GDM1 (cell line): ENCODE measurements at places on chromosomes 11 and 22.

GRCh38 chr11:62671236-62671607 lies 251 bp upstream of the UQCC3 start:
- DNase-seq = no peak

DNA sequence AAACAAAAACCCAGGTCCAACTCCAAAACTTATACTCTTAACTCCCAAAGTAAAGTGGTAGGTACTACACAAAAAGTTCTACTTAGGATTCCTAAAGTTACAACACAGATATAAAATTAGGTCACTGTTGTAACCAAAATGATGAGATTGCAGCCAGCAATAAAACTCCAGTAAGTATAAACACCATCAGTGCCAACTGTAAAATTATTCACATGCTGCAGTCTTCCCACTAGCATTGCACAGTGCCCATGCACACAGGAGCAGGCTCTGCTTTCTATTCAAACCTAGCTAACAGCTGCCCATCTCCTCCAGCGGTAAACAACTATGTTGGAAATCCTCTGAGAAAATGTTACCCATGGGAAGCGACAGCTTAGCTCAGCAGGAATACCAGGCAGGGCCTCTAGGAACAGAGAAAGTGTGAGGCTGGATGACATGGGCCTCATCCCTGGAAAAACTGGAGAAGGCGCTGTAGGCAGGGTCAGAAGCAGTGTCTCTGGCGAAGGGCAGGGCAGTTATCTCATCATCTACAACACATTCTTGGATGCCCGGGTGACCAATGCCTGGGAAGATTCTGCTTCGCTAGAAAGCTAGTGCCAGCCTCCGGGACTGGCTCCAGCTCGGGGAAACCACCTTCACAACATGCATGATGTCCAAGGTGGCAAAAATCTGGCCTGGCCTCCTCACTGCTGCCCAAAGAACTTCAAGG lies 9.1 kb downstream of the CPT1A start:
- no peak for DNase-seq

DNA sequence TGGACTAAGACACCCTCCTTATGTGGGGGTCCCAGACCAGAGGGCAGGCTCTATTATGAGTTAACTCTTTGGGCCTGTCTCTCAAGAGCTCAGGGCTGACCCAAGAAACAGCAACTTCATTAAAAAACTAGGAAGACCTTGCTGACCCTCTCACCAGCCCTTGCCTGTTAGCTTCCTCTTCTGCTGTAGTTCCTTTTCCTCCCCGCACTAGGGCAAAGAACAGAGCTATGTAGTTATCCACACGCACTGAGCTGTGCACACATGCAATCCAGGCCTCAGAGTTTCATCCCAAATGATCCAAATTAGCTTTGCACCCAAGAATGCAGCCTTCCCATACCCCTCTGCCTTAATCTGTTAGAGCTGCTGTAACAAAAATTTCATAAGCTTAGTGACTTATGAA lies 539.6 kb upstream of the CADM1 start:
- no peak for DNase-seq

- DNase-seq = no peak
Observed at GRCh38 chr11:131811383-131811782, 441.0 kb downstream of the NTM start.

- no peak for DNase-seq
Observed at GRCh38 chr22:48631288-48631863, 1196.3 kb downstream of the BRD1 start.

- DNase-seq = no peak
Observed at GRCh38 chr11:120834686-120835210, 189.2 kb upstream of the TBCEL start.

- no peak for DNase-seq
Observed at GRCh38 chr11:60159868-60160267, 23.0 kb downstream of the MS4A6A start.

DNA sequence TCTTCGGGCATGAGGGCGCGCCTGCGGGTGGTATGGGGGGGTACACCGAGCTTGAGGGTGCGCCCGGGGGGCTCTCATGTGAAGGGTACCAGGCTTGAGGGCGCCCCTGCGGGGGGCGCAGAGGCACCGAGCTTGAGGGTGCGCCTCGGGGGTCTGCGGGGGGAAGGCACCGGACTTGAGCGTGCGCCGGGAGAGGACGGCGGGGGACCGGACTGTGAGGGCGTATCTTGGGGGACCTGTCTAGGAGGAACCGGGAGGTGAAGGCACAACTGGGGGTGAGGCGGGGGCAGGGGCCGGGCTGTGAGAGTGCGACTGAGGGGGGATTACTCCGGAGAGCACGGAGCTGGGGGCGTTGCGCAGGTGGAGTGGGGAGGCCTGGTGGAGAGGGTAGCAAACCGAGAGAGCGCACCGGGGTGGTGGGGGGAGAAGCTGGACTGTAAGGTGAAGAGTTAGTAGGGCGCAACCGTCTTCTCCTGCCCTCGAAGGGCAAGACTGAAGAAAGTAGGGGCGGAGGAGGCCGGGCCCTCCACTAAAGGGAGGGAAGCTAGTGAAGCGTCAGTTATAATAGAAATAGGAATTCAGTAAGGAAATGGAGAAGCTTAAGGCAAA lies 1.1 kb upstream of the DDX6 start:
- no peak for DNase-seq

DNA sequence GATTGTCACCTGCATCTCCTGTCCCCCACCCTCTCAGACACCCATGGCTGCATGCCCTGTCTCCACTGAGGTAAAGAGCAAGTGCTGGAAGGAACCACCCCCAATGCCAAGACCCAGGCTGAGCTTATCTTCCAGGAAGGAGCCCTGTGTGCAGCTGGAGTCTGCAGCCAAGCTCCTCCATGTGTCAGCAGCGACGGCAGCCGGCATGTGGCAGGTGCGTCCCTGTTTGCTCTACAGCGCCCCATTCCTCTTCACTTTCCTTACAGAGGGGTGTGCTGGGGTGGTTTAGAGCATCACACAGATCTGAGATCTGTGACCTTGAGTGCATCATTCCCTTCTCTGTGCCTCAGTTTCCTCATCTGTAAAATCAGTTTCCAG lies 7.7 kb upstream of the MN1 start:
- no peak for DNase-seq

DNA sequence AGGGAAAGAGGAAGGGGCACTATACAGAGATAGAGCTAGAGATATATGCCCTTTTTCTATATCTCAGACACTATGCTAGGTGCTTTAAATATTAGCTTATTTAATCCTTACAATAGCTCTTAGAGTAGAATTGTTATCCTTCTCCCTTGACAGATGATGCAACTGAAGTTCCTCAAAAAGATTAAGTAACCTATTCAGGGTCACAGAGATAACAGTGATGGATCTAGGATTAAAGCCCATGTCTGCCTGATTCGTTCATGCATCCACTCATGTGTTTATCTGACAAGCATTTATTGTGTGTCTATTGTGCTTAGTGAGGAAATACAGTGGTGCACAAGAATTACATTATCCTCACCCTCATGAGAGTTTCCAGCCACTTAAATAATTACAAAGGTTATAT lies 8.7 kb downstream of the CCDC83 start:
- no peak for DNase-seq

GRCh38 chr11:34359548-34359891 lies 1.7 kb upstream of the ABTB2 start:
- no peak for DNase-seq

DNA sequence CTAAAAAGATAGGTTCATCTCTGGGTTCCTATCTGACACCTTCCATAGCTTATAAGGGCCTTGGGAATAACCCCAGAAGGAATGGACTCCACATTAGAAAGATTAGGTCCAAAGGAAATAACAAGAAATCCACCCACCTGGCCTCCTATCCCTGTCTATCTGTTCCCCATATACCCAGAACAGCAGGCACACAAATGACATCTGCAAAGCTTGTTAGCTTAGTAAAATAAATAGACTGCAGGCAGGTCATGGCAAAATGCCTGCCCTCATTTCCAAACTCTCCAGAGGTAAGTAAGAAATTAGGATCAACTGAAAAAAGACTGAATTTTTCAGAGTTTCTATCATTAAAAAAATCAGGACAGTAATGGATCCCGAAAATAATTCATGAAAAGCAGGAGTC lies 489.5 kb downstream of the DLG2 start:
- no peak for DNase-seq

GRCh38 chr11:126768702-126769101 lies 231.9 kb downstream of the KIRREL3 start:
- DNase-seq = no peak

DNA sequence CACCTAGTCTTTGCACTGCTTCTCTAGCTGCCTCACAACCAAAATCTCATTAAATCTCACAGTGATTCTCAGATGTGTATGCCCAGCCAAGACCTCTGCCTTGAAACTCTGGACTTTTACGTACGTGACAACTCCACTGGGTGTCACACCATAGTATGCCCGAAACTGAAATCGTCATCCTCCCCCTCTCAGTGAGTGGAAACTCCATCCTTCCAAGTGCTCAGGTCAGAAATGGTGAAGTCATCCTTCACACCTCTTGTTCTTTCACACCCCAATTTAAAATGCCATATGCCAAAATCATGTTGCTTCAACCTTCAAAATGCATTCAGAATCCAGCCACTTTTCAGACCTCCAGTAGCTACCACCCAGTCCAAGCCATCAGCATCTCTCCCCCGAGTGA lies 42.5 kb downstream of the SFI1 start:
- no peak for DNase-seq

GRCh38 chr11:95304777-95305176 lies 73.8 kb upstream of the SESN3 start:
- DNase-seq = no peak

- DNase-seq = no peak
Observed at GRCh38 chr22:39556970-39557841, 13.3 kb upstream of the CACNA1I start.

GRCh38 chr11:84289381-84289906 lies 1003.3 kb upstream of the CCDC90B start:
- no peak for DNase-seq

DNA sequence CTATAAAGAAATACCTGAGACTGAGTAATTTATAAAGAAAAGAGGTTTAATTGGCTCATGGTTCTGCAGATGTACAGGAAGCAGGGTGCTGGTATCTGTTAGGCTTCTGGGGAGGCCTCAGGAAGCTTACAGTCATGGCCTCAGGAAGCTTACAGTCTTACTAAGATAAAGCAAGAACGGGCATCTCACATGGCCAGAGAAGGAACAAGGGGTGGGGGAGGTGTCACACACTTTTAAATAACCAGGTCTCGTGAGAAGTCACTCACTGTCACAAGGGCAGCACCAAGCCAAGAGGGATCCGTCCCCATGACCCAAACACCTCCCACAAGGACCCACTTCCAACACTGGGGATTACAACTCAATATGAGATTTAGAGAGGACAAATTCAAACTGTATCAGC lies 192.8 kb upstream of the B3GAT1 start:
- DNase-seq = no peak

- no peak for DNase-seq
Observed at GRCh38 chr11:91946397-91946951, 278.1 kb upstream of the FAT3 start.

GRCh38 chr11:61150706-61151544 lies 10.3 kb downstream of the VPS37C start:
- no peak for DNase-seq

DNA sequence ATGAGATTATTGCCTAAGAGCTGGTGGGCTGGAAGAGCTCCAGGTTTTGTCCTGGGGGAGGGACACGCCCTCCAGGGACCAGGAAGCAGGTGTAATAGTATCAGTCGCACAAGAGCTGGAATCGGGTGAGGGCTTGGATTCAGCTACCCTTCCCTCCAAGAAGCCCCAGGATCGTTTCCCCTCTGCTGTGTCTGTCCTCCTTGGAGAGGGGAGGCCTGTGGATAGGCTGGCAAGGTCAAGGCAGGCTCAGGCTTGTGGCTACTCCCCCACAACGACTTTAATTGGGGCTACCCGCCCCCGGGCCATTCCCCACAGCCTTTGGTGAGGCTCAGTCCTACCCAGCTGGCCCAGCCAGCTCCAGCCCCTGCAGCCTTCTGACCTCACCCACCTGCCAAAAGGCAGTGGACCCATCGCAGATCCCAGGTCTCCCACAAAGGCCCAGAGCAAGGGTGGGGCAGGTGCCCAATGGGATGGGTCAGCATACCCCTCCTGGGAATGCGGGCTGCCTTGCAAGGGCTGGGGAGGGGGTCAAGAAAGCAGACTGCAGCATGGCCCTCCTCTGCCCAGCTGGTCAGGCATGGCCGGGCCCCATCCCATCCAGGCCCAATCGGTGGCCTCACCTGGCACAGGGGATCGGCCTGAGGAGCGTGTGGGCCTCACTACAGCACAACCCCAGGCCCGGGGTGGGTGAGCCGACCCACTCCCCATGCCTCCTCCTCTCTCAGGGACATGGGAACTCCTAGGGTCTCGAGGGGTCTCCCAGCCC lies 1.0 kb downstream of the CTSD start:
- DNase-seq = no peak

DNA sequence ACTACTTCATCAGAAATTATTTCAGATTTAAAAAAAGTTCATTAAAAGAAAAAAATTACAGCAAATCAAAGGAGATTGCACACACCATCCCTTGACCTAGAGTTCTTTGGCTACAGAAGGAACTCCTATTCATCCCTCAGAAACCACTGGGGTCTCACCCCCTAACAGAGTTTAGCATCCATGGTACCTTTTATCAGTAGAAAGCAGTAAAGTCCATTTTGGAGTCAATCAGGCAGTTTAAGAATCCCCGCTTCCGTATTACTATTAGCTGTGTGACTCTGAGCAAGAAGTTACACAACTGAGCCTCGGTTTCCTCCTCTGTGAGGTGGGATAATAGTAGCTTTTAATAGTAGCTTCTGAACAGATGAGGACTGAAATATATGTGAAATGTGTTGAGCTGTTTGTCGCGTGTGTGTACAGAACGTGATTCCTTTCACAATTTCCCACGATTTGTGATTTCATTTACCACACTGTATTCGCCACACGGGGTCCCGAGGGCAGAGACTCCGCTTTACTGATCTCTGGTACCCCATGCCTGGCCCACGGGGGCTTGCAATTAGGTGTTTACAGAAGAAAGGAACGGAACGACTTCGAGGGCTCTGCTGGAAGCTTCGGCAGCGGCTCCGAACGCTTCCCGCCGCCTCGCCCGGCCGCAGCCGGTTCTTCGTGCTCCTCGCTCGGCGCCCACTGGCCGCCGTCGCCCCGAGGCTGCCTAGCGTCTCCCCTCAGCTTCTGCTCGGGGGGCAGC lies 72.5 kb upstream of the ZBED5 start:
- no peak for DNase-seq

DNA sequence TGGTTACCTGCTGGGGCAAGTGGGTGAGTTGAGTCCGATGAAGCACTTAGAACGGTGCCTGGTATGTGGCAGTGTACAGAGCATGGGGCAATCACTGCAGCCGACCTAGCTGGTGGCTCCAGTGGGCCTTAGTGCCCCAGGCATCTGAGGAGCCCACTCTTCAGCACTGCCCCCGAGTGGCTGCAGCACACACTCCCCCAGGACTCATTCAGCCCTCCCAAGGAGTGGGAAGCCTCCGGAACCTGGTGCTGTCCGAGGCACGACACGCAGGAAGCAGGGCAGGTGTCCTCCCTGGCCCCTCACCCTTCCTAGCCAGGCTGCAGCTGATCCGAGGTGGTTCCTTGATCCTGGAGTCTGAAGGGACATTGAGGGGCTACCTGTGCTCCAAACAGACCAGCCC lies 42.4 kb upstream of the PRODH start:
- no peak for DNase-seq
